ENCODE measurements at places on chromosomes 6 and 20.

- no peak for DNase-seq
These were observed 327.9 kb upstream of the SOX4 start for GRCh38 chr6:21265730-21266044.

GRCh38 chr6:80282913-80283554, 176.6 kb downstream of the BCKDHB start:
- DNase-seq: no peak

- no peak for DNase-seq
These were observed 183.4 kb downstream of the ANKRD60 start for GRCh38 chr20:58044931-58045555.

GRCh38 chr6:160435935-160436334, 87.8 kb downstream of the SLC22A3 start:
- DNase-seq: no peak

DNA sequence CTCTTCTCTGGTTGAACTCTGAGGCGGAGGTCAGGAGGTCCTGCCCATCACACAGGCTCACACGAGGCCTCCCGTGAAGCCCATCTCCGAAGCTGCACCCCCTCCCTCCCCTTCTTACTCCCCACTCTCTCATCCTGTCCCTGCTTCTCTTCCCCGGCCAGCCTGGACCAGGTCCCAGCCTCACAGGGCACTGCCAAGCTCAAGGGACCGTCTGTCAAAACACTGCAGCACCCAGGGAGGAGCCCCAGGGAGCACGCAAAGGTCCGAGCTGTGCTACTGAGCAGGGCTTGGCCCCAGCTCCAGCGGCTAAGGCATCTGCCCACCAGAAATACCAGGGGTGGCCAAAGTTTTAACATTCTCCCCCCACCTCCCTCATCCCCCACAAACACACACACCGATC, 70.0 kb downstream of the PSMG4 start:
- DNase-seq: no peak

DNA sequence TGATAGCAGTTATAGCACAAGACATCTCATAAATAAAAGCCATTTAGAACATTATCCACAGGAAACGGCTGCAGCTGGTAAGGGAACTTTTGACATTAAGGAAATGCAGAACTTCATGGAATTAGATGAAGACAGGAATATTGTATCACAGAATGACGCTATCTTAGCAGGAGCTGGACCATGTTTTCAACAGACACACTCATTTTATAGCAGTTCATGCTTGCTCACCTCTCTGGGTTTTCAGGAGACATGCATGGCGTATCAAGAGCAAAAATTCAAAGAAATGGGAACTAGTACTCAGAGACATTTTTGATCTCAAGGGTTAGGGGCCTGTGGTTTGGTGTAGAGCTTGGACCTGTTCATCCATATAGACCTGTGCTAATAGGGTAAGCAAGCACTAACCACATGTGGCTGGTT, 125.0 kb downstream of the FYN start:
- DNase-seq: no peak

DNA sequence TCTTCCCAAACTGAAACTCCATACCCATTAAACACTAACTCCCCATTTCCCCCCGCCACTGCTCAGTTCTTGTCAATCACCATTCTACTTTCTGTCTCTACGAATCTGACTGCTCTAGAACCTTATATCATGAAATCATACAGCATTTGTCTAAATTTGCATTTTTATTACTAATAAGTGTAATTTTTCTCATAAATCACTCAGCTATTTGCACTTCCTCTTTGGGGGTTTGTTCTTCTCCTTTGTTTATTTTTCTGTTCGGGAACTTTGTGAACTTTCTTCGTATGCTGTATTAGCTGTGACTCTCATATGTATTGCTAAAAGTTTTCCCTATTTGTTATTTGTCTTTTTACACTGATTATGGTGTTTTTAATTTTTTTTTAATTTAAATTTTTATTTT, 152.2 kb downstream of the SLC16A10 start:
- DNase-seq: no peak

- no peak for DNase-seq
These were observed 42.1 kb downstream of the MDN1 start for GRCh38 chr6:89777455-89777854.

- no peak for DNase-seq
These were observed 25.6 kb upstream of the IL17A start for GRCh38 chr6:52160472-52161104.
